ENCODE measurements at places on chromosomes 16 and 17. TPM values are rescaled to one million over a fixed set of nuclear protein-coding genes. Genes with fewer than 3 reads are reported as not detected.

TPSD1 gene
- total RNA-seq: not detected

SOX15 gene
- 1.2 TPM for total RNA-seq

METTL22 gene
- total RNA-seq: 48.9 TPM

CCL2 gene
- total RNA-seq: not detected

MAP3K3 gene
- 43.4 TPM for total RNA-seq

TPSG1 gene
- total RNA-seq: not detected

ATP6V0C gene
- total RNA-seq: 29.4 TPM

RRN3 gene
- 21.7 TPM for total RNA-seq

MT3 gene
- not detected for total RNA-seq

ASGR1 gene
- not detected for total RNA-seq

RAB40C gene
- 5.9 TPM for total RNA-seq

CCDC92B gene
- not detected for total RNA-seq

WNT3 gene
- total RNA-seq: 2.0 TPM

ERN2 gene
- 0.18 TPM for total RNA-seq

MRPL27 gene
- 48.6 TPM for total RNA-seq

ZNF23 gene
- total RNA-seq: 13.6 TPM

RPL27 gene
- 1,746 TPM for total RNA-seq

MEOX1 gene
- not detected for total RNA-seq

LHX1 gene
- total RNA-seq: not detected

CDT1 gene
- total RNA-seq: 40.3 TPM

ZSCAN10 gene
- not detected for total RNA-seq

KCNG4 gene
- not detected for total RNA-seq

TMC8 gene
- 57.9 TPM for total RNA-seq

ACAP1 gene
- total RNA-seq: 51.0 TPM

HAP1 gene
- 0.04 TPM for total RNA-seq

MYH11 gene
- total RNA-seq: not detected

JUP gene
- total RNA-seq: 102 TPM

SALL1 gene
- total RNA-seq: not detected

TMEM231 gene
- 15.7 TPM for total RNA-seq

ZNF750 gene
- not detected for total RNA-seq

TMEM114 gene
- not detected for total RNA-seq

IL32 gene
- not detected for total RNA-seq

NPIPB5 gene
- total RNA-seq: 109 TPM

COQ7 gene
- 31.7 TPM for total RNA-seq

Measured in Karpas-422 (cell line).